Activated naive CD4-positive, alpha-beta T cell (primary cell): ENCODE measurements at places on chromosomes 5 and 9.

GRCh38 chr5:111757355-111758283, 625 bp upstream of the NREP start:
- DNase-seq = peak; percentile 36

DNA sequence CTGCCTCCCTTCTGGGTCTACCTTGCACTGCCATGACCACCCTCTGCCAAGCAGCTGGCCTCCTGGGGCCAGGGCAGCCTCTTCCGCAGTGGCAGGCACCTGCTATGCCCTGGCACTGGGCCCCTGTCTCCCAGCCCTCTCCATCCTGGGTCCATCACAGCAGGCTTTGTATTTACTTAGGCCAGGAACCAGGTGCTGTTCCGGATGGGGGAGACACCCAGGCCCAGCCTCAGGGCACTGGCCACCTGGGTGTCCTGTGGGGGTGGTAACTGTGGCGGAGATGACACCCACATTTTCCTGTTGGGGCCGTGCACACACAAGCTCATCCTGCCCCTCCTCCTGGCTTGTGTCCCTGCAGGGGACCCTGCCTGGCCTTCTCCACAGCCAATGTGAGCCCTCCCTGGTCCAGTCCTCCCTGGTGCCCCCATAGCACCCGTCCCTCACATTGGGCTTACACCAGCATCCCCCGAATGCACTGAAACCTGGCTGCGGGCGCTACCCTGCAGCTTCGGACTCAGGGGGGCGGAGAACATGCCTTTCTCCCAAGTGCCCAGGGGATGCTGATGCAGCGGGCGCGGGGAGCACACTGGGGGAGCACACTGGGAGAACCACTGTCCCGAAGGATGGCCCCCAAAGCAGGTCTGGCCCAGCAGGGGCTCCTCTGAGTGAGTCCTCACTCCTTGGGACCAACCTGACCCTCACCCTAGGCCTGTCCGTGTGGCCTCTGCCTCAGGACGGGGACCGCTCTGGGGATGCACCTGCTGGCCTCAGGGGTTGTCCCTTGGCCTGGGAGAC, 17.9 kb downstream of the FAM163B start:
- no peak for DNase-seq

DNA sequence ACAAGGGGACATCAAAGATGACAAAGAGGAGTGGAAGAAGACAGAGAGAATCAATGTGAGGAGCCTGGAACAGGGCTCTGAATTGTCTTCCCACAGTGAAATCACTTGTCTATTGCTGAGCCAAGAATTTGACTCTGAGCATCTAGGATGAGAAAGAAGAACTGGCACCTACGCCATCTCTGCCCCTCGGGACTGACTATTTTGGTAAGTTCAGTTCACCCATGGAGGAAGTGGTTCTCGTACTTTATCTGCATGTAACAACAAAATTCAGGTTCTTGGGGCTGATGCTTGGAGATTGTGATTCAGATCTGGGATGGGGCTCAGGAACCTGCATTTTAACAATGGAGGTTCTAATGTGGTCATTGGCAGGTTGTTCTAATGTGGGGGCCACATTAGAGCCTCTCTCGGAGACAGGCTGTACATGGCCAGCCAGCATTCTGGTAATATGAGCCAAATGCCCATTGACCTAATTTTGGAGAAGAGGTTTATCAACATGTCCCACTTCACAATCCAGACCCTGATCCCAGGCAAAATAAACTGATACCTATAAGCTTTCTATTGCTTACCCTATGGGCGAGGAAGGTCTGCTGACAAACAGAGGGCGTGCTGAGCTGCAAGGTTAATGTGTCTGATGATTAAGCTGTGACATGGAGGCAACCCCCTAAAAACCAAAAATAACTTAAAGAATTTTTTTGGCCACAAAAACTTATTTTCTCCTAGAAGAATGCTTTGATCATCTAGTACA, 2.7 kb upstream of the IL12B start:
- no peak for DNase-seq

GRCh38 chr9:91814753-91815152, 135.3 kb downstream of the ROR2 start:
- no peak for DNase-seq

- no peak for DNase-seq
Measured at GRCh38 chr9:1052365-1053281, 2.5 kb downstream of the DMRT2 start.

DNA sequence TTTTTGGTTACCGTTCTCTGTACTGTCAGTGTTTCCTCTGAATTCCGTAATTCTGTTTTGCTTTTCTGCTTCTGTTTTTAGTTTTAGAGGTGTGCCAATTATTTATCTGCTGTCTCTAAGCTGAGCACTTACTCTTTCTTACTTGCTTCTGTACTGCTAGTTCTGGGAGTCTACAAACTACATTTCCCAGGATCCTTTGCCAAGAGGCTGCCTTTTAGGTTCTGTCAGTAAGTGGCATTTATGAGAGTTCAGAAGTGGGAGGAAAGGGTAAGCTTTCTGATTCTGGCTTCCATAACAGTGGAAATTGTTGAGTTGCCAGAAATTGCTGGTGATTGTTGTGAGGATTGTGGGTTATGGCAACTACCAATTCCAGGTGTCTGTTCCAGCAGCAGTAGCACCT, 102.4 kb downstream of the OSTF1 start:
- DNase-seq = no peak

- DNase-seq = no peak
Measured at GRCh38 chr5:40089269-40089668, 590.4 kb upstream of the PTGER4 start.
